ENCODE measurements at places on chromosomes 7 and 10.

GRCh38 chr7:155971180-155971770, 159.0 kb upstream of the SHH start:
- no peak for DNase-seq

DNA sequence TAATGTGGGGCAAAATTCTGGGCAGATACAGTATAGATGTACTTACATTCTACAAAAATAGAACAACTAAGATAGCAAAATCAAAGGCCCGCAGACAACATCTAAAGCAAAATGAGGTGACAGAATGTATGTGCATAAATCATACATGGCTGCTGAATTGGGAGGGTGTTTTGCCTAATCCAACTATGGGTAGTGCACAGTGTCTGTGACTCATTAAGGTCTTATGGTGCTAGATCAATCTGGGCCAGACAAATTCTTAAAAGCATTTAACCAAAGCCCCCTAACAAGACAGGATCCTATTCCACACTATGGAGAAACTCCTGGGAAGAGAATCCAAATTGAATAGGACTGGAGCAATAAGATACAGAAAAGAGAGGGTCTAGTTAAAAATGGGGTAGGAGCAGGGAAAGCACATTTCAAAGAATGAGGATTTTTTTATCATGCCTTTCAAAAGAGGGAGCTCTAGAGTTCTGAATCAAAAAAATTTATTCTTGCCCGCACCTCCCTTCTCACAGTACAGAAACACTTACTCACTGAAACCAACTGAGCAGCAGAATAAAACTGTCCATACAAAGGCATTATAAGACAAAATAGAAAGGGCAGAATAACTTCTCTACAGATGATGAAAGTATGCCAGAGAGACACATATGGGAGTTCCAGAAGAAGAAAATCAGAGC, 181.3 kb downstream of the RNLS start:
- no peak for DNase-seq

DNA sequence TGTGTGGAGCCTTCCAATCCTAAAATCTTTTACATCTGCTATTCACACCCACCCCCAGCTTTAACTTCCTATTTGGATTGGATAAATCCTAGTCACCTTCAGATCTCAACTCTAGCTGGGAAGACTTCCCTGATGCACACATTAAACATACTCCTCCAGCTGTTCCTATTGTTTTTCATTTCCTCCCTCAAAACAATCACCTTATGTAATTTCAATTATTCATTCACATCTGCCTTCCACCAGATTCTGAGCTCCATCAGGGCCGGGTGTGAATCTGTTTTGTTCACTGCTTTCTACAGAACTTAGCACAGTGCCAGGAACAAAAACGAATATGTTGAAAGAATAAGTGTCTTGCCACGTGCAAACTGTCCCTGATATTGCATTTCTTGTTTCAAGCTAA, 497.4 kb downstream of the PLXDC2 start:
- DNase-seq: no peak

GRCh38 chr7:112298543-112299100, 92.1 kb downstream of the ZNF277 start:
- DNase-seq: no peak

GRCh38 chr10:129944456-129944855, 19.6 kb downstream of the EBF3 start:
- no peak for DNase-seq

- no peak for DNase-seq
Measured at GRCh38 chr7:127557803-127558202, 27.6 kb downstream of the GCC1 start.
